ENCODE measurements at places on chromosomes 4 and X.

DNA sequence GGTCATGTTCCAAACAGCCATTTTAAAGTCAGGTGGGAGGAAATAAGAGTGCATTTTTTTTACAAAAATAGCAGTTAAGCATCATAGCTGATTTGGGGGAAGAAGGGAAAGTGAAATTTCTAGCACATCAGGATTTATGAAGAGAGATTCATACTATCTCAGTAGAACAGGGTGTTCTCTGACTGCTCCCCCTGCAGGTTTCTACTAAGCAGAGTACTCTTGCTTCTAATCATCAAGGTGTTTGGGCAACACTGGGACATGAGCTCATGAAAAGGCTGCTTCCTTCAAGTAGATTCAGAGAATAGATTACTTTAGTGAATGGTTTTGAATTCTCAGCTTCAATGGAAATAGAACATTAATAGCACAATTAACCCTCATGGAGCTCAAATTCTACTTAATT lies 591.4 kb upstream of the PCDH10 start:
- no peak for DNase-seq

DNA sequence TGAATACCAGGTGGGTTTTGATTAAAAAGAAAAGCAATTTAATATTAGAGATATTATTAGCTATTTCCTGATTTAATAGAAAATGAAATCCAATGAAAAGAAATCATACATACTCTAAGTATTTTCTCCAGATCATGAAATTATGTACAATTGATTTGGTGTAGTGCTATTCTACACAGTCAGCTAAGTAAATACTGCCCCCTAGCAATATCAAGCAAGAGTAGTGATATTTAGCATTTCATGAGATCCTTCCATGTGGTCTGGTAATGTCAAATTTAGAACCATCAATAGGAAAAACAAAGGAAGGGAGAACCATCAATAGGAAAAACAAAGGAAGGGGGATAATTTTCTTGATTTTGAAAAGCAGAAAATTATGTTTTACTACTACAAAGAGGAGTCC lies 114.6 kb downstream of the TBCK start:
- no peak for DNase-seq

GRCh38 chr4:39539089-39539611 lies 11.9 kb upstream of the UGDH start:
- peak; percentile 49 for DNase-seq

DNA sequence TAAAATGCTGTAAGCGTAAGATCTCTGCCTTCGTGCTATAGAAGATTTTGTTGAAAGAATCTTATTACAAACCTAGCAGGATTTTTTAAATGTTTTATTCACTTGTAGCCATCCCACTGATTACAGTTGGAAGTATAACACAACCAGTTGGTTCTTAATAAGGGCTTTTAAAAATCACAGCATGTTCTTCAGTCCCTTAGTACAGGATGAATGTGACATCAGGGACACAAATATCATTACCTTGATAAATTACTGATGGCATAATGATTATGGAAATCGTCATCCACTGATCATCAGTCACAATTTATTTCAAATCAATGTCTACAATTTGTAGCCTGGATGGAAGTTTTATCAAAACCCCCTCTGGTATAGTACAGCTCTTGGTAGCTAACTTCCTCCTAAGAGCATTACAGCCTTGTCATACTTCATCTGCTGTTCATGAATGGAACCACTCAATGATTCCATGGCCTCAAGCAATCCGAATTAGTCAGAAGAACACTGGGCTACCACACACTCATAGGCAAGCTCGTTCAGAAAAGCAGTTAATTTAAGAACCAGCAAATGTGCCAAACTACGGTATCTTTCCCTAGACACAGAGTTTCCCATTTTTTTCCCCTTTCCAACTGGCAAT lies 389.2 kb upstream of the TENM3 start:
- no peak for DNase-seq

GRCh38 chr4:108135549-108136209 lies 33.1 kb downstream of the LEF1 start:
- peak; percentile 30 for DNase-seq

DNA sequence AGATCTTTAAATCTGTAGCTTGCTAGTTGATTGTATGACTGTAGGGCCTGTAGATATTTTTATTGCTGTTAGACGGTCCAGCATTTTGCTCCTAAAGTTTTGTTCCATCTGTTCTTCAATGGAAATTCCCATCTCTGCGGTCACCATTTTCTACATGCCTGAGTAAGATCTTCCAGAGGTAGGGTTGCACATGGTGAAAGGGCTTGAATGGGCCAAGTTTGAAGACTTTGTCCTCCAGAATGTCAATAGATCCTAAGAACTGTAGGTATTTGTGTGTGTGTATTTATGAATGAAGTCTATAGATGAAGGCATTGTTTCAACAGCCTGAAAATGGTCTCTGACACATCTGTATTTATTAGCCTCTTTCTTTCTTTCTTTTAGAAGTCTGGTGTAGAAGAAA lies 22.3 kb upstream of the TAPT1 start:
- DNase-seq: no peak

DNA sequence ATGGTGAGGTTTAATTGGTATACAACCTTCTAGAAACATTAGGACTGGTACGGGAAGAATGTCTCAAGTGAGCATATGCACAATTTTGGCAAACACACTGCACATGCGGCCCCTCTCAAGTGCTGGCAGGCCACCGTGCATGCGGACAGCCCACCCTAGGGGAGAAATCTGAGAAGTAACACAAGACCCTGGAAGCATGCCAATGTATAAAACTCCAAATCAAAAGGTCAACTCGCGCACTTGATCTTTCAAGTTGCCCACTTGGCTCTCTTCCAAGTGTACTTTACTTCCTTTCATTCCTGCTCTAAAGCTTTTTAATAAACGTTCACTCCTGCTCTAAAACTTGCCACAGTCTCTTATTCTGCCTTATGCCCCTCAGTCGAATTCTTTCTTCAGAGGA lies 488.3 kb downstream of the CFAP47 start:
- DNase-seq: no peak

GRCh38 chr4:109072595-109072994 lies 229.9 kb downstream of the COL25A1 start:
- DNase-seq: no peak

All from NCI-H526 (cell line).